ENCODE measurements at places on chromosomes 5 and 9.

DNA sequence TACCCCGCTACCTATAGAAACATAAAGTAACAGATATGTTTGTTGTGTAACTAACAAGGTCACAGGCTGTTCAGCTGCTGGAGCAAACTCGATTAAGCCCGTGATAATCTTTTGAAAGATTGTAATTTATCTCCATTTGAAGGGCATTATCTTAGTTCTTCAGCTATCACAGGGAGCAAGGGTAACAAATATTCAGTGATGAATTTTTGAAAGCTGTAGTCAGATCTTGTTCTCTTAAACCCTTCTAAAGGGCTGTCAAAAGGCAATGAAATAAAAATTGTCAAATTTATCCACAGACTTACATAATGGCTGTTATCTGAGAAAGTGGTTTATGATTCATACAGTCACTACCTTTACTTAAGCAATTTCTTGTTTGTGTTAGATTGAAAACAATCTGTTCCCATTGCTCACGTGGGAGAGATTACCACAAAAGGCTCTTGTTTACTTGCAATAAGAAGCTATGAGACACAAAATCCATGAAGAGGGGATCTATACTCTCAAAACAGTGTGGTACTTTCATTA is 78.3 kb upstream of the ZNF608 start:
- DNase-seq = no peak
- H3K4me1 ChIP-seq = no peaks in the 10 kb centered on the region
- H3K27ac ChIP-seq = no peak overlapping the region
- H3K36me3 ChIP-seq = no peaks in the 10 kb centered on the region
- no peaks in the 10 kb centered on the region for H3K27me3 ChIP-seq

DNA sequence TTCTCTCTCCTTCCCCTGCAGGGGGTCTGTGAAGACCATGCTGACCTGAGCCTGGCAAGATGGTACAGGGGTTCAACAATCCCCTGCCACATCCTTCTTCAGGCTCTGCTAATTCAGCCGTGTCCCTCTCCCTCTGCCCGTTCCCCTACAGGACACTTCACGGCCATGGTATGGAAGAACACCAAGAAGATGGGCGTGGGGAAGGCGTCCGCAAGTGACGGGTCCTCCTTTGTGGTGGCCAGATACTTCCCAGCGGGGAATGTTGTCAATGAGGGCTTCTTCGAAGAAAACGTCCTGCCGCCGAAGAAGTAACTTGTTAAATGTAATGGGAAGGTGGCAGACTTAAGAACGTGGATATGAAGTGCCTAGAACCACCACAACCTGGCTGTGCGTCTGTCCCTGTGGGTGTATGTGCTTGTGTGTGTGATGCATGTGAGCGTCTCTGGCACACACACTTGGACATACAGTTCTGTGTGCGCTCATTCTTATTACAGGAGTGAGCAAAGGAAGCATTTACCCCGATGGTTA is 6.9 kb upstream of the CCIN start:
- H3K36me3 ChIP-seq = no peaks in the 10 kb centered on the region
- peaks cover 20% of the 10 kb centered on the region for H3K4me1 ChIP-seq

- no peak overlapping the region for H3K27ac ChIP-seq
- no peak for DNase-seq
- H3K27me3 ChIP-seq = peaks cover 10% of the 10 kb centered on the region
- no peaks in the 10 kb centered on the region for H3K36me3 ChIP-seq
Observed at GRCh38 chr9:4746278-4747030, 5.5 kb upstream of the AK3 start.

GRCh38 chr5:155004138-155004744 is 9.3 kb upstream of the KIF4B start:
- DNase-seq = peak; percentile 64
- no peak overlapping the region for H3K4me3 ChIP-seq
- no peak overlapping the region for H3K27ac ChIP-seq

DNA sequence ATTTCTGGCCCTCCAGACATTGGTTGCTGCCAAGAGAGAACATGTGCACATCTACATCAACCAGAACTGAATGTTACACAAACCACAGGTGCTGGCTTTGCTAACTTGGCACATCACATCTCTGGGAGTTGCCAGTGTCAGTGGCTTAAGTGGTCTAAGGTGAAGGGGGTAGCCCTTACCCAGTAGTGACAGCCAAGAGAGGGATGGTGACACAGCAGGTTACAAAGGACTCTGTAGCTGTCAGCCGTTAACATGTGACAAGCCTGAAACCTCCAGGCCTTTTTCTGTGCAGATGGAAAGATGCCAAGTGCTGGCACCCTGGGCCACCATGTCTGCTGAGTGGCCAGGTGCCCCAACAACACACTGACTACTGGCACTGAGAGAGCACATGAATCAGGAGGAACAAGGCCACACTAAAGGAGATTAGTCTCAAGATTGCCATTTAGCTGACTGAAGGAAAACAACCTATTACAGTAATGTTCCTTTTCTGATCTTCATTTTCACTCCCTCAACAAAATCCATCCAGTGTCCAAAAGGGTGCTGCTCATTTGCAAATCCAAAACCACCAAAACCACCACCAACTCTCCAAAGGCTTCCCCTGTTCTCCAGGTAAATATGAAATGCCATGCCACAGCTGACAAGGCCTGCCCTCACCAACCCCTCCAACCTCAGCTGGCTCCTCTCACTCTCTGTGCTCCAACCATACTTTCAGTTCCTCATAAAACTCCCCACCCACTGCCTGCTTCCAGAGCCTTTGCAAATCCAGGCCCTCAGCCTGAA is 20.2 kb downstream of the SIL1 start:
- no peak for DNase-seq
- H3K36me3 ChIP-seq = no peaks in the 10 kb centered on the region
- peak overlapping the region; percentile 61 for H3K27ac ChIP-seq
- H3K27me3 ChIP-seq = no peaks in the 10 kb centered on the region
- no peak overlapping the region for H3K4me3 ChIP-seq

DNA sequence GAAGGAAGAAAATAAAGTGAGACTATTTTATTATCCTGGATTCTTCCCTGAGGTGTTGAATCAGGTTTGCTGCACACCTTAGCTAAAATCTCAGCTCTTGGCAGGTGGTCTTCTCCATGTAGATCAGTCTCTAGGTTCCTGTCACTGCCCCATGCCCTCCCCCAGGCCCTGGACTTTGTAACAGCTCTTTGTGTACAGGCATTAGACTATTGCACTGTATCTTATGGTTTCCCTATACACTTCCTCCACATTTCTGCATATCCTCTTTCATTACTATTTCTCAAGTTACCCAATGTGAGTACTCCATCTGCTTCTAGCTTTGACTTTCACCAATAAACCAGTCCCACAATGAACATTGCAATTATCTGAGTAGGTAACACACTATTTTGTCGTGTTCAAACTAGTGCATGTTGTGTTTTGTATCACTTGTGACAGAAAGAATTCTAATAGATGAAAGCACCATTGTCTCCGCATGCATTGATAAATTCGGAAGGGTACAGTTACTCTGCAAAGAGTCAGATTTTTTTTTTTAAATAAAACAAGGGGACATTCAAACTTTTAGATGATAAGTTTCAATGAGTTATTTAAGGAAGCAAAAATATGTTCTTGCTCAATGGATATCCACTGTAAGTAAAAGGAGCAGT is 1348.7 kb upstream of the C9orf72 start:
- H3K36me3 ChIP-seq = no peaks in the 10 kb centered on the region
- H3K27ac ChIP-seq = no peak overlapping the region
- no peaks in the 10 kb centered on the region for H3K27me3 ChIP-seq
- DNase-seq = no peak

GRCh38 chr9:26946753-26947727 is at the start of gene PLAA:
PLAA (minus strand) TSS chr9:26947242; CDS start chr9:26947045, 197 bp downstream.
- no peaks in the 10 kb centered on the region for H3K27me3 ChIP-seq
- DNase-seq = peak; percentile 95
- H3K4me3 ChIP-seq = peak within 1 kb of the TSS; percentile 85
- peak within 1 kb of the TSS; percentile 99 for H3K27ac ChIP-seq

DNA sequence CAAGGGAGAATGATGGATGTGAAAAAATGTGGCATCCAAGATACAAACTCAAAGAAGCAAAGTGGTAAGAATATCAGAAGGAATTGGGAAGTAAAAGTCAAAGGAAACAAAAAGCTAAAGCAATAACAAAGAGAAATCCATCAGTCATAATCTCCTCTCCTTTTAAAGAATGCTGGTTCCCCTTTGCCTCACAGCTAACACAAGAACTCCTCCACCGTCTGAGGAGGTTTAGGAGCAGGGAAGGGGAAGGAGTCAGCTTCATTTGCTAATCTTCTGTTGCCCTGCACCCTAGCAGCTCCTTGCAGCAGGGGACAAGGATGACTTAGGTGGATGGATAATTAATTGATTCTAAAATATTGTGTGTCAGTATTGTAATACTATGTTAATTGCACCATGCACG is 16.4 kb downstream of the CD274 start:
- H3K4me3 ChIP-seq = no peak overlapping the region
- no peaks in the 10 kb centered on the region for H3K36me3 ChIP-seq
- H3K27me3 ChIP-seq = no peaks in the 10 kb centered on the region
- H3K4me1 ChIP-seq = peaks cover 8% of the 10 kb centered on the region
- peak; percentile 18 for DNase-seq
- no peak overlapping the region for H3K27ac ChIP-seq

GRCh38 chr5:179250561-179251225 is 94.6 kb downstream of the ADAMTS2 start:
- DNase-seq = no peak
- no peaks in the 10 kb centered on the region for H3K27me3 ChIP-seq
- H3K4me3 ChIP-seq = no peak overlapping the region
- no peaks in the 10 kb centered on the region for H3K36me3 ChIP-seq
- H3K4me1 ChIP-seq = no peaks in the 10 kb centered on the region

DNA sequence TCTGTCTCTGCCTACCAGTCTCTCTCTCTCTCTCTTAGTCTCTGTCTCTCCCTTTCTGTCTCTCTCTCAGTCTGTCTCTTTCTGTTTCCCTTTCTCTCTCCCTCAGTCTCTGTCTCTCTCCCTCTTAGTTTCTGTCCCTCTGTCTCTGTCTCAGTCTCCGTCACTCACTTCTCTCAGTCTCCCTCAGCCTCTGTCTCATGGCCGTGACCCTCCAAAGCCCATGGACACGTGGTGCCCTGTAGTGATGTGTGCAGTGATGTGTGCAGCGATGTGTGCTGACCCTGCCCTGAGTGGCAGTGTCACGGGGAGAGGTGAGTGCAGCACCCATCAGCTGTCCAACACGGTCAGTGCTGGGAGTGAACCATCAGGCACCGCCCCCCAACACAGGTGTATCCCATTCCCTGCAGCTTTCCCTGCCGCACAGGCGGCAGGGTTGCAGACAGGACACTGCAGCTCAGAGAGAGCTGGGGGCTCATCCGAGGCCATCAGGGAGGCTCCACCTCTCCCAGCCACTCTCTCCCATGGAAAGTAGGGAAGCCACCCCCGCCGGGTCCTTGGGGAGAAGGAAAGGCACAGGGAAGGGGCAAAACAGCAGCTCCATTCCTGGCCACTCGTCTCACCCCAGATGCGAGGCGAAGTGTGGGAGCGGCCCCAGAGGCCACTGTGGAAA is 794 bp upstream of the LRRC14B start:
- no peak overlapping the region for H3K27ac ChIP-seq
- H3K4me3 ChIP-seq = no peak overlapping the region
- H3K4me1 ChIP-seq = no peaks in the 10 kb centered on the region
- H3K27me3 ChIP-seq = no peaks in the 10 kb centered on the region
- no peak for DNase-seq
- no peaks in the 10 kb centered on the region for H3K36me3 ChIP-seq

- H3K4me1 ChIP-seq = peaks cover under 1% of the 10 kb centered on the region
- H3K36me3 ChIP-seq = no peaks in the 10 kb centered on the region
- DNase-seq = no peak
- H3K27ac ChIP-seq = no peak overlapping the region
Observed at GRCh38 chr9:35669331-35670145, 4.2 kb upstream of the CA9 start.

GRCh38 chr9:128479262-128479661 is 23.5 kb downstream of the ODF2 start:
- no peak overlapping the region for H3K27ac ChIP-seq
- H3K27me3 ChIP-seq = no peaks in the 10 kb centered on the region
- DNase-seq = no peak
- H3K36me3 ChIP-seq = no peaks in the 10 kb centered on the region

All from neural progenitor cell (in vitro differentiated cells).